Fibroblast of the aortic adventitia (primary cell): ENCODE measurements at places on chromosomes 12 and 14. TPM values are rescaled to one million over a fixed set of nuclear protein-coding genes. Genes with fewer than 3 reads are reported as not detected.

DNA sequence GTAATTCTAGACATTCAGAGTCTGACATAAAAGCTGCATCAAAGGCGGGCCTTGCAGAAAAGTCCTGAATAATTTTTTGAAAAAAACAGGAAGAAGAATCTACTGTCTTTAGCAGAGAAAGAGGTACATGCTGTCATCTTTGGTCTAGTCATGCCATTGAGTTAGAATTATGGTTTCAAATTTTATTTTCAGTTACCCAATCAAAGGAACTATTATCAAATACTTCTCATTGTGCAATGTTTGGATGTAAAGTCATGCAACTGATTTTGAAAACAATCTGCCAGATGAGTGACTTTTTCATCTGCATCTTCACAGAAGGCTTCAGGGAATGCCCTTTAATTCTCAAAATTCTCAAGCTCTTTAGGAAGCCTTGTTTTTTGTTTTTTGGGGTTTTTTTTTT, 803.5 kb downstream of the FLRT2 start:
- no peak for DNase-seq

- peak; percentile 92 for DNase-seq
Observed at GRCh38 chr12:124713436-124714082, 146.1 kb upstream of the NCOR2 start.

DNA sequence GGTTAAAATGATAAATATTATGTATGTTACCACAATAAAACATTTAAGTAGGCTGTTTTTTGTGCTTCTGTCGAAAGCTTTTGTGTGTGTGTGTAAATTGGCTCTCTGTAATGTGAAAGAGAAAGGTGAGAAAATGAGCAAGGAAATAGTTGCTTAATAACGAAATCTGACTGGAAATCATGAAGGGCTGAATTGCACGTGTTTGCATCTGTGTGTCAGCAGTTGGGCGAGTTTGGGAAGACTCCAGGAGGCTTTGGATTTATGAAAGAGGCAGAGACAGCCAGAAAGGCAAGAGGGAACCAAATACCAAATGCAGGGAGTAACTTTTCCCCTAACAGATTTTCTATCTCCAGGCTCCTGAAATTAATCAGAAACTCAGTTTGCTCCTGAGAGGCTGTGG, 47.2 kb upstream of the PLEKHG3 start:
- DNase-seq, result peak; percentile 83

GRCh38 chr14:79840103-79840502, 371.2 kb downstream of the DIO2 start:
- peak; percentile 2 for DNase-seq

DNA sequence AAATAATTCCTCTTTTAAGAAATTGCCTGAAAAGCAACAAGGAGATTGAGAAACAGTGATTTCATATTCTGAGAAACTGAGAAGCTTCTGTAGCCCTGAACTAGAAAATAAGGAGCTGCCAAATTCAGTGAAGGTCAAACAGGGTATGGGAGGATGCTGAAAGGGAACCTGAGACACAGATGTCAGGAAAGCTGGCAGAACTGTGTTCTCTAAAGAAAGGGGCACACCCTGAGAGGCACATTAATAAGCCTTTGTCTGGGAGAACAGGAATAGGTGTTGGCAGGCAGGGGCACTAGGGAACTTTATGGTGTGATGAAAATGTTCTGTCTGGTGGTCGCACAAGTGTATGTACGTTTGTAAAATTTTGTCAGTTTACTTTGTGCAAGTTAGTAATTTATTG, 29.6 kb downstream of the VRK1 start:
- DNase-seq, result no peak

GRCh38 chr12:121000530-121000929, 15.8 kb downstream of the C12orf43 start:
- no peak for DNase-seq

DNA sequence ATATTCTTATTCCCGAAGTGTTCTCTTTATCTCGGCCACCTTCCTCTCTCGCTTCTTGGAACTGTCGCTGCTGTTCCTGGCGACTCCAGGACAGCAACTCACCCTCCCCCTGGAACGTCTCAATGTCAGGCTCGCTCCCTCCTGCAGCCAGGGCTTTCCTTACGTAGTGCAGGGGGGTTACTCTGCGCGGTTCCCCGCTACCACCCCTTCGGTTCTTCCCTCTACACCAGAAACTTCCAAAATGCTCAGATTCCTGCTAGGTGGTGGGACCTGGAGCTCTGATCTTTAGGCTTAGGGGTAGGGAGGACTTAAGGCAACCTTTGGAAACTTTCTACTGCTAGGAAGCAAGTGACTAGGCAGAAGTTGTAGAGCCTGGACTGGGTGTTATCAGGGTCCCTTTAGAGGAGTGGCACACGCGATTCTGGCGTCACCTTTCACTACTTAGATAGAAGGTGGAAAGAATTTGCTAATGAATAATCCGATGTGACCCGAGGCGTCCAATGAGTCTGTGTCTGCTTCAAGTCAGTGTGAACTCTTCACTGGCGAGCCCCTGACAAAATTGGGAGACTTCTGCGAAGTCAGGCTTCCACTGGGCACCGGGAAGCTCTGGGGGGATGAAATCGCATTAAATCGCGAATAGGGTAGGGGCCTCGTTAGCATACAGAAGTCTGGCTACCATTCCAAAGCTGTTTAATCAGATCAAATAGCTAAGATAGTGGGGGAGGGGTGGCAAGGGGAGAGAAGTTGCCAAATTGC, 900 bp upstream of the DPF3 start:
- DNase-seq, result no peak

DNA sequence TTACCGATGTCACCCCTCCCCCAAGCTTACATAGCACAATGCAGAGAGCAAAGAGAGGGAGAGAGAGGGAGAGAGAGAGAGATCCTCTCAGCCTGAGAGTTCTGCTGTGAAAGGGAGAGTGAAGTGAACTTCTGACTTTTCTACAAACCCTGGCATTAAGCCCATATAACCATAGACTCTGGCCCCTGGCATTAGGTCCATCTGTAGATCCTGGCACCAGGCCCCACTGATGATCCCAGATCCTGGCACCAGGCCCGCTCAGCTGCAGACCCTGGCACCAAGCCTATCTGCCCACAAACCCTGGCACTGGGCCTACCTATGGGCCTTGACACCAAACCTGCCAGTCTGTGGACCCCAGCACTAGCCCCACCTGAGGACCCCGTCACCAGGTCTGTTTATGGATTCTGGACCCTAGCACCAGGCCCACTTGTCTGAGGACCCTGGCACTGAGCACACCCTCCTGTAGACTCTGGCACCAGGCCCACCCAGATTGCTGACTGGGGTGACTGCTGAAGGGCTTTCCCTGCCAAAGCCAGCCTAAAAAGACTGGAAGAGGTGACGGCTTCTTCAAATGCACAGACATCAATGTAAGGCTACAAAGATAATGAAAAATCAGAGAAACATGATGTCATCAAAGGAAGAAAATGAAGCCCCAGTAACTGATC, 14.5 kb upstream of the KRT83 start:
- no peak for DNase-seq

GRCh38 chr12:24268663-24269186, 319.3 kb upstream of the SOX5 start:
- no peak for DNase-seq

DNA sequence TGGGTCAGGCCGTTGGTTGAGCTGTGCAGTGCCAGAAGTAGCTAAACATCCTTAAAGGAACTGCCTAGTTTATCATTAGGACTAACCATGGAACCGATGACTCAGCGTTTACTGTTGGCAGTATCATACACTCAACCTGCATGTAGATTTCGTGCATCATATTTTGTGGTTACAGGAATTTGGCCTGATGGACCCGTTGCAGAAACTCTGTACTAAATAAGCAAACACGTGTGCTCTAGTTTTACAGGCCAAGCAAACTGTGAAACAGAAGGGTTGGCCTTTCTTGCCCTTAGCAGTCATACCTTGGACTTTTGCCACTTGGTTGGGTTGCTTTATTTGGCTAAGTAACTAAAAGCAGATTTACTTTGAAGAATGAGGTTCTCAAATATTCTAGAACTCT, 35.6 kb downstream of the DGLUCY start:
- peak; percentile 100 for DNase-seq

DNA sequence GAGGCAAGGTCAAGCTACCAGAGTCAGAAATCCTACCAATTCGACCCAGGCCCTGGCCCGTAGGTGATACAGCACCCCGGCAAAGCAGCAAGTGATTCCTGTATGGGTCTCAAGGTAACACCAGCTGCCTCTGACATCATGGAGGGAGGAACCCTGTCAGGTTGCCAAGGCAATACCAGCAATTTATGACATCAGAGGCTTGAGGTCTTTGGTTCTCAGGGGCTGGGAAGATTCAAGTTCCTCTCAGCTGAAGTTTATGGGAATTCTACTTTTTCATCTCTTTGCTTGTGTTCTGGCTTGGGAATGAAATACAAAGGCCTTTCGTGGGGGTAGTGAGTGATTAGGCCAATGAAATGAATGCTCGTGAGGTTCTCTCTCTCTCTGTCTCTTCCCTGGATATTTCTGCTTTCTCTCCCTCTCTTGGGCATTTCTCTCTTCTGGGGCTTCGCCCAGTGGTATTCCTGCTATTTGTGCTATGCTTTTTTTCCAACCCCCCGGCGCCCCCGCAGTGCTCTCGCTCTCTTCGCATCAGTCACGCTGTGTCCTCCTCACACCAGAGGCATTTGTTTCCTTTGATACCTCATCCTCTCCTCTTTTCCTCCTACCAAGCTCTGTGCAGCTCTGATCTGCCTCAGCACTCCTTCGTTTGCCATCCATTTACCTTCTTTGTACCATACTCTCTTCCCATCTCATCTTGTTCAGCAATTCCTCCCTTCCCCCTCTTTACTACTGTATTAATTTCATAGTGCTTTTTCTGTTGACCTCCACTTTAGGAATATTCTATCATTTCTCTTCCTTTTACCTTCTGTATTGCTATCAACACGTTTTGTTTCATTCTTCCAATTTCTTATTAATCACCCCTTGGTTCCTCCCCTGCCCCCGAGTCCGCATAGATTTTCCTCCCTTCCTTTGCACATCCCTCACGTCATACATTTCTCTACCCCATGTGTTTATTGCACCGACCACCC, 2.9 kb downstream of the ZFHX2 start:
- DNase-seq, result no peak

DNA sequence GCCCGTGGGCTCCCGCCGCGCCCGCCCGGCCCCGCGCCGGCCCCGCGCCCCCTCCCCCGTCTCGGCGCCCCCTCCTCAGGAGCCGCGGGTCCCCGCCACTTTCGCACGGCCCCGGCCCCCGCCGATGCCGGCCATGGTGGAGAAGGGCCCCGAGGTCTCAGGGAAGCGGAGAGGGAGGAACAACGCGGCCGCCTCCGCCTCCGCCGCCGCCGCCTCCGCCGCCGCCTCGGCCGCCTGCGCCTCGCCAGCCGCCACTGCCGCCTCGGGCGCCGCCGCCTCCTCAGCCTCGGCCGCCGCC, 263 bp downstream of the RCOR1 start:
- DNase-seq, result no peak

DNA sequence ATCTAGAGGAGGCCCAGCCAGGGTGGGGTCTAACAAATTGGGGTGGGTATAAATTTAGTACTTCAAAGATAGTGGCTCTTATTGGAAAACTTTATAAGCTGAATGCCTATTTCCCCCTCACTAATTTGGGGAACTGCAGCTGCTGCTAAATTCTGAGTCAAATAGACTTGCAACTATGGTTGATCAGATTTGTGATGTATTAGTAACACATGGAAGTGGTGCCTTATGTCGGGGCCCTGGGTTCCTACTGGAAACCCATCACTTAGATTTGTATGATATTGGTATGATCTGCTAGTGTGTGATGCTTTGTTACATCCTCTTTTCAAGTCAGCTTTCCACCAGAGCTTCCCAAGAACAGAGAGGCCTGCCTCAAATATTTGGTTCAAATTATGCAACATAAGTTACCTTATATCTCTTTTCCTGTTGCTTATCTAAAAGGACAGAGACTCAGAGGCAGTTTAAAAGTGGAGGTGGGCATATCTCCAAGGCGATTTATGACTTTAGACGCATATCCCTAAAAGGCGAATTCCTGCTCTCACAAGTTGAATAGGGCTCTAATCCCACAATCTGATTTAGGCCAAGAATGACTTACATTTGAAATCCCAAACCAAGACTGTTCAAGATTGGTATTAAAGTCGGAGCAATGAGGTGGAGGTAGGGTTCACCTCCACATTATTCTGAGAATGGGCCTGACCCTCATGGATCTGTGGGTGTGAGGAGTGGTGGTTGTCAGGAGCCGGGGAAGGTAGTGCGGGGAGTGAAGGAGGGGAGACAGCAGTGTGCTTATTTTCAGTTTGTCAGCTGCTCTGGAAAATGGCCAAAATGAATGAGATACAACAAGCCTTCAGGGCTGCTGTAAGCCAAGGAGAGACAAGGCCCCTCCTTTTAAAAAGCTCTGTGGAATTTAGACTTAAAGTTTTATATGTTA, 425.8 kb downstream of the RAD51B start:
- peak; percentile 89 for DNase-seq

- peak; percentile 42 for DNase-seq
Observed at GRCh38 chr12:93684716-93685115, 7.5 kb downstream of the CRADD start.

DNA sequence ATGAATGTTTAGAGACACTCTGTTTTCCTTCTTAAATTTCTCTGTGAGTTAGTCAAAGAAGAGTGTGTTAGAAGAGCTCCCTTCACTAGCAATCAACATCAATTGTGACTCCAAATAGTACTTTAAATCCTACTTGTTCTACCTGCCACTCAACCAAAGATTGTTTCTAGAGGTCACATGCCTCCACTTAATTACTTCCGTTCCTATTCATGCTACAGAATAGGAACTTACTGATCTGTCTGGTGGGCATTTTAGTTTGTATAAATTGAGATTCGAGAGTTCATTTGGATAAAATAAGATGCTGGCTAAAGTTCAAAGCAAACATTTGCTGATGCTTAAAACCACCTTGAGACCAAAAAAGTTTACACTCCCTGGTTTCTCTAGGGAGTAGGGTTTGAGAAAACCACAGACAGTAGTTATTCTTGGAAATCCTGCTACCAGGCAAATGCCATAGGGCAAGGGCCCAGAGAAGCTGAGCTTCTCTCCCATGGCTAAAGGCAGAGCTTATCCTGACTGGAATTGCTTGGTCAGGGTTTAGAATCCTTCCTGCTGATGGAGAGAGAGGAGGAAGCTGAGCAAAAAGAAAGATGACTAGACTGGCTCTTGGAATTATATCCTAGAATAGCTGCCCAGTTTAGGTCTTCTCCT, 389.6 kb upstream of the ATP2B1 start:
- no peak for DNase-seq

- peak; percentile 46 for DNase-seq
Observed at GRCh38 chr12:3158851-3159465, 81.8 kb downstream of the TSPAN9 start.

DNA sequence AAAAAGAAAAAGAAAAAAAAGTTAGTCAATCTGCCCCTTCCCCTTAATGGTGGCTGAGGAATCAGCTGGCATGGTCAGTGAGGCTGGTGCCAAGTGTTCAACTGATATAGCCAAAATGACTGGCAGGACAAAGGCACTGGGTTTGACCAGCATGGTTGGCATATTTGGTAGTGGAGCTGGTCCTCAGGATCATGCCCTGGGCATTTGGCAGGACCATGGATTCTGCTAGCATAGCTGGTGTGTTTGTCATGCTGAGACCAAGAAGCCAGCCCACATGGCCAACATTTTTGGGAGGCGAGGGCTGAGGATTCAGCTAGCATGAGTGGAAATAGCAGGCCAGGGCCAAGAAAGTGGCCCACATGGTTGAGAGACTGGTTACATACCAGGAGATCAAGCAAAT, 136.5 kb downstream of the FBXL14 start:
- peak; percentile 92 for DNase-seq

The OLR1 gene
- total RNA-seq, result not detected in 2 replicates

The GARIN6 gene
- not detected in 2 replicates for total RNA-seq

The MYO1H gene
- not detected in 2 replicates for total RNA-seq

The ESPL1 gene
- total RNA-seq, result 1.5 and 13.5 TPM in 2 replicates

The CSRP2 gene
- total RNA-seq, result 6.1 and 26.7 TPM in 2 replicates

The NEDD8 gene
- 38.8 and 136 TPM in 2 replicates for total RNA-seq

The KRT81 gene
- not detected in 2 replicates for total RNA-seq

The IAPP gene
- total RNA-seq, result not detected in 2 replicates

The COCH gene
- total RNA-seq, result 0.36 TPM in 1 of 2 replicates, not detected in the other
